Mammary microvascular endothelial cell (primary cell): ENCODE measurements at places on chromosomes 5 and 9. TPM values are rescaled to one million over a fixed set of nuclear protein-coding genes. Genes with fewer than 3 reads are reported as not detected.

Gene UGT3A1
- not detected in 2 replicates for total RNA-seq

Gene NDUFAF2
- 31.5 and 44.9 TPM in 2 replicates for total RNA-seq

Gene AK8
- 0.07 and 0.15 TPM in 2 replicates for total RNA-seq

Gene CDH12
- total RNA-seq: not detected in 2 replicates

Gene HAND1
- not detected in 2 replicates for total RNA-seq

Gene HACD4
- 6.1 and 6.3 TPM in 2 replicates for total RNA-seq

Gene LIFR
- 40.2 and 43.6 TPM in 2 replicates for total RNA-seq

Gene ADCY2
- not detected in 2 replicates for total RNA-seq

Gene FXN
- total RNA-seq: 13.1 and 18.1 TPM in 2 replicates

Gene SNX24
- total RNA-seq: 6.3 and 8.7 TPM in 2 replicates

Gene SNCAIP
- total RNA-seq: 5.7 and 8.9 TPM in 2 replicates

Gene ANKRD34B
- not detected in 2 replicates for total RNA-seq

Gene ARL10
- total RNA-seq: 3.6 and 6.7 TPM in 2 replicates

Gene GZMA
- total RNA-seq: not detected in 2 replicates

Gene PCAT7
- total RNA-seq: not detected in 2 replicates

Gene SPOCK1
- 2.2 and 2.7 TPM in 2 replicates for total RNA-seq

Gene SPATA31D3
- total RNA-seq: not detected in 2 replicates

Gene SPATA31C1
- not detected in 2 replicates for total RNA-seq

Gene ADAM19
- total RNA-seq: 4.3 and 5.0 TPM in 2 replicates

Gene TAF11L5
- not detected in 2 replicates for total RNA-seq

Gene BTNL3
- total RNA-seq: not detected in 2 replicates

Gene MAMDC2
- total RNA-seq: 4.0 and 4.9 TPM in 2 replicates

Gene TTC23L
- not detected in 2 replicates for total RNA-seq

Gene PFN3
- total RNA-seq: not detected in 2 replicates

Gene FYB1
- not detected in 2 replicates for total RNA-seq

Gene OR1J2
- total RNA-seq: not detected in 2 replicates

Gene WASHC1
- total RNA-seq: 4.1 and 5.1 TPM in 2 replicates

Gene SHOC1
- total RNA-seq: not detected in 2 replicates

Gene WNT8A
- total RNA-seq: not detected in 2 replicates

Gene PTGS1
- total RNA-seq: 0.59 and 1.5 TPM in 2 replicates

Gene HMGCS1
- total RNA-seq: 27.4 and 27.6 TPM in 2 replicates

Gene KIF4B
- under 0.01 and 0.13 TPM in 2 replicates for total RNA-seq

Gene SAXO1
- not detected in 2 replicates for total RNA-seq

Gene AGGF1
- total RNA-seq: 12.6 and 14.5 TPM in 2 replicates
